ENCODE measurements at places on chromosomes 3 and 15. TPM values are rescaled to one million over a fixed set of nuclear protein-coding genes. Genes with fewer than 3 reads are reported as not detected.

GRCh38 chr15:42608110-42608531, 32.7 kb downstream of the STARD9 start:
- DNase-seq = no peak
- no peak overlapping the region for H3K4me3 ChIP-seq
- H3K27me3 ChIP-seq = no peaks in the 10 kb centered on the region
- H3K36me3 ChIP-seq = no peaks in the 10 kb centered on the region
- H3K27ac ChIP-seq = peak overlapping the region; percentile 63

DNA sequence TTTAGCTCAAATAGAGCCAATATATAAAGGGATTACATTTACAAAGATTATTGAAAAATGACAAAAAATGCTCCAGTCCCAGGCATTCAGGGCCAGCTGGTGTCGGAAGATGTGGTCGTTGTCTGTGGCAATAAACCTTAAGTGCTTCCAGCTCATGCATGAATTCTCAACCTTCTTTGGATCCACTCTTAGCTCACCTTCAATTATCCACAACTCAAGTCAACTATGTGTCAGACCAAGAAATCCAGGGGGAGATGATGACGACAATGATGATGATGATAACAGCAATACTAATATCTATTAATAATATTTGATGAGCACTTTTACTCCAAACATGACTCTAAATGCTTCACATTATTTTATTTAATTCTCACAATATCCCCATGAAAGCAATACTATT, 53.6 kb upstream of the PXYLP1 start:
- no peaks in the 10 kb centered on the region for H3K4me1 ChIP-seq
- DNase-seq = no peak
- H3K36me3 ChIP-seq = peaks cover 5% of the 10 kb centered on the region
- no peak overlapping the region for H3K4me3 ChIP-seq
- no peak overlapping the region for H3K27ac ChIP-seq

DNA sequence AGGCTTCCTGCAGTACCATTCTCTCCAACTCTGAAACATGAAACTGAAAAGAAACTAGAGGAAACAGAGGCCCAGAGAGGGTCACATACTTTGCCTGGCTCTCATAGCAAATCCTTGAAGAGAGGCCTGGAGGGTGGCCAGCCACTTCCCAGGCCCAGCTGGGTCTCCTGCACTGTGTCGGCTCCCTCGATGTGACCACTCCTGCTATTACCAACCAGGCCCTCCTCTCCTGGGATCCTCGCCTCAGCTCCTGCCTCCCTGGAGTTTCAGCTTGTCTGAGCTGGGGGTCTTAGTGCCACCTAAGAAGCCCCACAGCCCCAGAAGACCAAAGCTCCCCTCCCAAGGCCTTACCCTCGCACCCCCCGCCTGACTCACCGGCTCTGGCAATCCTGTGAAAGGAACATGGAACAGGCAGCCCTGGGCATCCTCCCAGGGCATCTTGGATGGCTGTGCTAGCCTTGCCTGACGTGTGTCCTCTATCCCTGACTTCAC, 4.6 kb downstream of the LOXL1 start:
- peak overlapping the region; percentile 100 for H3K27ac ChIP-seq
- H3K4me3 ChIP-seq = peak overlapping the region; percentile 96
- DNase-seq = peak; percentile 90
- H3K36me3 ChIP-seq = peaks cover 12% of the 10 kb centered on the region

DNA sequence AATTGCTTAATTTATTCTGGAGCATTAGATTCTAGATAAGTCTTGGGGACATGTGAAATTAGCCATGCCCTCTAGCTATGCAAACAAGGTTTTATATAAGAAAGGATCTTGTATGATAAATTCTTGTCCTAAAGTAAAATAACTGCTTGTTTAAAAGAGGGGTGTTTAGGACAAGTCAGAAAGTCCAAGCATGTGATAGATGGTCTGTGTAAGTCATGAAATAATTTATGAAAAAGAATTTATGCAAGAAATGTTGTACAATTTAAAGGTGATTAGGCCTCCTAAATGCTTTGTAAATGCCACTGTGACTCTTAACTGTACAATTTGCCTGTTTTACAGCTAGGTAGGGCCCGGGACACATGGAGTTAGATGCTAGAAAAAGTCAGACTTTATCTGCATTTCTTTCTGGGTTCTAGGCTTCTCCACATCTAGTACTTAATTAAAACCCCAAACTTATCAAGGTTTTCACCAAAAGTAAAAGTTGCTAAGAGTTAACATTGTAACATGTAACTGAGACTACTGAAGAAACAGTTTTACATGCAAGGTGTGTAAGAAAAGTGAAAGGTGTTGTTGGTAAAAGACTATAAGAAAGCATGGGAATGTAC, 13.2 kb downstream of the LINS1 start:
- DNase-seq = no peak
- H3K4me3 ChIP-seq = no peak overlapping the region
- peaks cover 1% of the 10 kb centered on the region for H3K36me3 ChIP-seq
- H3K27ac ChIP-seq = no peak overlapping the region

DNA sequence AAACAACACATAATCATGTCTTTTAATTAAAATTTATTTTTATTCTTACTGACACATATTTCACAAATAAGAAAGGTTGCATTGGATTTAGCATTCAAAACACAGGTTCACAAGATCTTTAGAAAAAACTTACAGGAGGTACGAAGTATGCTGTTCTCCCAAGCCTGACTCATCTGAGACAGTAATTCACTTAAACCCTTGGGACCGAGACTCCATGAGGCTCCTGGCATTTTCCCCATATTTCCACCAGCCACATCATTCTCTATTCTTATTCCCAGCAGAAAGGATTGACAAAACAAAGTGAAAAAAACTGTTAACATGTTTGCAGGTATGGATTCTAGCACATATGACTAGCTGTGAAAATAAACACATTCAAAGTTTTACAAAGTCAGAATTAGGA, 52.6 kb downstream of the CNTN3 start:
- H3K36me3 ChIP-seq = peaks cover 1% of the 10 kb centered on the region
- no peaks in the 10 kb centered on the region for H3K27me3 ChIP-seq
- no peak overlapping the region for H3K27ac ChIP-seq
- H3K4me3 ChIP-seq = no peak overlapping the region
- H3K4me1 ChIP-seq = peaks cover 10% of the 10 kb centered on the region

- H3K4me3 ChIP-seq = no peak overlapping the region
- no peaks in the 10 kb centered on the region for H3K27me3 ChIP-seq
- peaks cover 3% of the 10 kb centered on the region for H3K36me3 ChIP-seq
- H3K27ac ChIP-seq = peak overlapping the region; percentile 87
Observed at GRCh38 chr15:95839367-95839782, 491.1 kb upstream of the NR2F2 start.

- no peaks in the 10 kb centered on the region for H3K36me3 ChIP-seq
- H3K27ac ChIP-seq = peak overlapping the region; percentile 12
- DNase-seq = peak; percentile 34
- no peak overlapping the region for H3K4me3 ChIP-seq
Observed at GRCh38 chr3:58617338-58617761, 40.2 kb upstream of the FAM107A start.

GRCh38 chr15:41511331-41511898, 2.2 kb downstream of the LTK start:
- no peak overlapping the region for H3K4me3 ChIP-seq
- peaks cover 26% of the 10 kb centered on the region for H3K27me3 ChIP-seq
- no peak overlapping the region for H3K27ac ChIP-seq

- peak overlapping the region; percentile 79 for H3K27ac ChIP-seq
- no peak for DNase-seq
- no peaks in the 10 kb centered on the region for H3K27me3 ChIP-seq
Observed at GRCh38 chr15:33135355-33135781, 59.1 kb downstream of the FMN1 start.

DNA sequence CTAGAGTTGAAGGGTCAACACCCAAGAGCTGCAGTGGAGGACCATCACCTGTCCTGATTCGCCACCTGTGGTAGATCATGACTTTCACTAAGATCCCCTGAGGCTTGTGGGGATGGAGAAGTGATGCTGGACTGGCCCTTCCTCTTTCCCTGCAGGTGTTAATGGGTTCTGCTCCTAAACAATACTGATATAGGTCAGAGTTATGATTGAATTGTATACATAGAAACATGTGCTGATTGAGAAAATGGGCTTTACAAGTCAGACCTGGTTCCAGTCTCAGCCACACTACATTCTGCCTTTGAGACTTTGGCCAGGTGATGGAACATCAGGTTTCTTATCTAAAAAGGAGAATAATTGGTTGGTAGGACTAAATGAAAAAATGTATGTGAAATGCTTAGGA, 418.9 kb upstream of the TPRG1 start:
- H3K27ac ChIP-seq = no peak overlapping the region
- H3K36me3 ChIP-seq = peaks cover 2% of the 10 kb centered on the region
- no peak for DNase-seq
- H3K27me3 ChIP-seq = no peaks in the 10 kb centered on the region

GRCh38 chr3:122563717-122564025, 429 bp downstream of the PARP9 start:
- no peaks in the 10 kb centered on the region for H3K27me3 ChIP-seq
- H3K36me3 ChIP-seq = peaks cover 14% of the 10 kb centered on the region
- H3K4me1 ChIP-seq = peaks cover 25% of the 10 kb centered on the region

- H3K36me3 ChIP-seq = no peaks in the 10 kb centered on the region
- H3K27me3 ChIP-seq = no peaks in the 10 kb centered on the region
- peaks cover 10% of the 10 kb centered on the region for H3K4me1 ChIP-seq
Observed at GRCh38 chr3:107846279-107846852, 244.5 kb downstream of the CD47 start.

- H3K27ac ChIP-seq = peak overlapping the region; percentile 24
- H3K4me3 ChIP-seq = no peak overlapping the region
- no peaks in the 10 kb centered on the region for H3K36me3 ChIP-seq
Observed at GRCh38 chr3:172746475-172746874, 4.1 kb upstream of the ECT2 start.

GRCh38 chr15:92878593-92879053, 21.5 kb upstream of the CHD2 start:
- H3K27me3 ChIP-seq = no peaks in the 10 kb centered on the region
- H3K36me3 ChIP-seq = no peaks in the 10 kb centered on the region
- DNase-seq = no peak

- H3K27ac ChIP-seq = no peak overlapping the region
- peaks cover 7% of the 10 kb centered on the region for H3K4me1 ChIP-seq
- H3K27me3 ChIP-seq = peaks cover 1% of the 10 kb centered on the region
- H3K36me3 ChIP-seq = no peaks in the 10 kb centered on the region
Observed at GRCh38 chr15:57567891-57568290, 23.8 kb upstream of the MYZAP start.

DNA sequence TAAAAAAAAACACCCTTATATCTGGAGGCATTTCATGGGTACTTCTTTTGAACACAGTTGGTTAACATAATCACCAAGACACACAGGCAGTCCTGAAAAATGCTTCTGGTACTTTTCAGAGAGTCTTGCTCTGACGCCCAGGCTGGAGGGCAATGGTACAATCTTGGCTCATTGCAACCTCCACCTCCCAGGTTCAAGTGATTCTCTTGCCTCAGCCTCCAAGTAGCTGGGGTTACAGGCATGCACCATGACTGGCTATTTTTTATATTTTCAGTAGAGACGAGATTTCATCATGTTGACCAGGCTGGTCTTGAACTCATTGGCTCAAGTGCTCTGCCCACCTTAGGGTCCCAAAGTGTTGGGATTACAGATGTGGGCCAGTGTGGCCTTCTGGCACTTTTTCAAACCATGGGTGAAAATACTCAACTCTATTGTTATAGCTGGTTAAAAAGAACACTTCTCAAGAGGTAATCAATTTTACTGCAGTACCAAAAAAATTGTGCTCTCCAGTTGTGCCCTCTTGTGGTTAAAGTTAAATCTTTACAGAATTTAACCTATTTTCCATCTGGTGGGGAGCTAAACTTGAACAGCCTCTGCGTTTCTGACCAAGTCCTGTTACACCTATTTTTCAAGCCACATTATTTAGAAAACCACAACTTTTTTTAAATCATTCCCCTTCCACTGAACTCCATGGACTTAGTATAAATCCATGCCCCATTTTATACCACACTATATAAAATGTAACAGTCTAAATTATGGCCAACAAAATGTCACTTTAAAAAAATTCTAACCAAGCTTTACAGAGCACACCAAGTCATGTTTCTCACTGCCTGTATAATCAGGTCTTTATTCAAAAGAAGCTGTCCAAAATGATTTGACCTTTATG, 1.2 kb upstream of the SNAPC5 start:
- H3K4me3 ChIP-seq = no peak overlapping the region
- no peak for DNase-seq
- peak overlapping the region; percentile 92 for H3K27ac ChIP-seq
- H3K36me3 ChIP-seq = peaks cover 37% of the 10 kb centered on the region
- H3K4me1 ChIP-seq = peaks cover 34% of the 10 kb centered on the region

DNA sequence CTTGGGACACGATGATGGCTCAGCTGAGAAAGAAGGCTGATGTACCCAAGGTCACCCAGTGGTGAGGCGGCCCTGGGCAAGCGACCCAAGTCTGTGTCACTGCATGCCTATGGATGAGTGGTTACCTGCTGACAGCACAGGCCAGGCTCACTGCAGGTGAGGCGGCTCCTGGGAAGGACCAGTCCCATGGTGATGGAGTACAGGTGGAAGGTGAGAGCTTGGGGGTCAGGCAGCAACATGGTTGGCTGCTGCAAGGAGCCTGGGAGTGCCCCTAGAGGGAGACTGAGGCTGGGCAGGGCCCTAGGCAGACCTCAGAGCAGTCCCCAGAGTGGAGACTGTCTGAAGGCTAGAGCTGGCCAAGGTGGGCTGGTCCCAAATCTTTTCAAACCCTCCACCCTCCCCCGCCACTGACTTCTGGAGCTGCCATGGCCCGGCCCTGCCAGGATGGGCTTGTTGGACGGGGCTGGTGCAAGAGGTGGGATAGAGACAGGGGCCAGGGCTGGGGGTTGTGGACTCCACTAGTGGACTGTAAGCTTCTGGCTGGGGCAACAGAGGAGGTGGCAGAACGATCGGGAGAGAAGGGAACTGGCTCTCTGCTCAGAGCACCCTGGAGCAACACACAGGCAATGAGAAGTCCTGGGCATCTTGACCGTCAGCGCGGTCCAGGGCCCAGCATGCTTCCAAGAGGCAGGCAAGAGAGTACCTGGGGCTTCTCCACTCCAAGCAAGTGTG, 72.5 kb upstream of the SLC6A11 start:
- no peaks in the 10 kb centered on the region for H3K36me3 ChIP-seq
- no peak for DNase-seq
- H3K27ac ChIP-seq = no peak overlapping the region
- H3K4me3 ChIP-seq = no peak overlapping the region
- H3K27me3 ChIP-seq = peaks cover 56% of the 10 kb centered on the region

GRCh38 chr15:100790786-100791265, 88.8 kb upstream of the ALDH1A3 start:
- peak; percentile 34 for DNase-seq
- H3K4me1 ChIP-seq = no peaks in the 10 kb centered on the region
- no peak overlapping the region for H3K4me3 ChIP-seq
- H3K27ac ChIP-seq = no peak overlapping the region

- peak overlapping the region; percentile 99 for H3K27ac ChIP-seq
- no peak for DNase-seq
- H3K27me3 ChIP-seq = no peaks in the 10 kb centered on the region
Observed at GRCh38 chr3:152331018-152331541, 62.4 kb downstream of the MBNL1 start.

Gene PIGZ
- 10.1 TPM for total RNA-seq

Gene WDR72
- total RNA-seq = not detected

Gene DNAH12
- total RNA-seq = 0.29 TPM

Gene FOXB1
- total RNA-seq = not detected

Gene PROK2
- not detected for total RNA-seq

Gene KBTBD13
- not detected for total RNA-seq

Gene PAQR5
- not detected for total RNA-seq

Gene ZPLD1
- not detected for total RNA-seq

Gene OR4F15
- total RNA-seq = not detected

Gene GPR27
- total RNA-seq = 5.5 TPM

Gene ATP8B4
- not detected for total RNA-seq

Gene ACTC1
- total RNA-seq = 7.1 TPM

Gene CNTN4
- 0.52 TPM for total RNA-seq

Gene SIAH2
- 24.3 TPM for total RNA-seq

Gene CAMKV
- not detected for total RNA-seq

Gene GNB5
- total RNA-seq = 25.7 TPM

Gene PARL
- total RNA-seq = 39.2 TPM

Gene CFAP91
- not detected for total RNA-seq

Measured in chondrocyte (in vitro differentiated cells).